ENCODE measurements at places on chromosomes 7 and 10.

DNA sequence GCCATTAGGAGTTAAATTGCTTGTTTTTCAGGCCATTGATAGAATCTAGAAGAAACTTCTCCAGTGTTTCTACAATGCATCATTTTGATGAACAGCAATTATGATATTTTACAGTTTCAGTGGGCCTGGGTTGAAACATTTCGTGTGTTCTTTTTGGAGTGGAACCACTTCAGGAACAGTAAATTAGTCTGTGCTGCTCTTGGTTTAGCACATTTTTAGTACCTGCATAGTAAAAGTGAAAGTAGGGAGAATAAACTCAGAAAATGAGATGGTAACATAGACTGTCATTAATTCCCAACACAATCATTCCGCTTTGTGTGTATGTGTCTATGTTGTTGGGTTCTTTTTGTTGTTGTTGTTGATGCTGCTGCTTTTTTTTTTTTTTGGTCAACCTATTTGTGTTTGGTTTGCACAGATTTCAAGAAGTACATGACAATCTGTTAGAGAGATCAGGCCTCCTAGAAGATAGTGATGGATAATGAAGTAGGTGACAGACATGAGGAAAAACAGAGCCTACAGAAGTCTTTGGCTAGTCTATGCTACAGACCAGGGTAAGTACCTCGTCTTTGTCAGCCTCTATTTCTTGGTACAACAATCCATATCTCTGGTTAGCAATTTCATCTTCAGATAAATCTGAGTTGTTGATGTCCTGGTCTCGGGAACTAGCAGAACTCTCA, 154.0 kb upstream of the TARP start:
- no peak for DNase-seq

DNA sequence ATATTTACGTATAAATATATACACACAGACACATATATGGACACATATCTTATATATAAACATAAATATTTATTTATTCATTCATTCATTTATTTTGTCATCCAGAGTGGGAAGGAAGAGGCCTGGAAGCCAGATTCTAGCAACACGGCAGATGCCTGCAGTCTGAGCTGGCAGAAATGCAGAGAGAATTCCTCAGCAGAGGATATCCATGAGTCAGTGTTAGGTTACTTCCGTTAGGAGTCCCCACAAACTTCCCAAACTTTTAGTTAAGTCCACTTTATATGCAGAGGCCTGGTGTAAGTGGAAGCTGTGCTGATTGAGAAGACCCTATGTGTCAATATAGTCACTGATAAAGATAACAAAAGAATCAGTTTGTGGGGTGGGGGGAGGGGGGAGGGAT, 89.6 kb downstream of the PPP1R17 start:
- DNase-seq = no peak

- no peak for DNase-seq
Observed at GRCh38 chr10:131647789-131648188, 253.0 kb upstream of the PPP2R2D start.

DNA sequence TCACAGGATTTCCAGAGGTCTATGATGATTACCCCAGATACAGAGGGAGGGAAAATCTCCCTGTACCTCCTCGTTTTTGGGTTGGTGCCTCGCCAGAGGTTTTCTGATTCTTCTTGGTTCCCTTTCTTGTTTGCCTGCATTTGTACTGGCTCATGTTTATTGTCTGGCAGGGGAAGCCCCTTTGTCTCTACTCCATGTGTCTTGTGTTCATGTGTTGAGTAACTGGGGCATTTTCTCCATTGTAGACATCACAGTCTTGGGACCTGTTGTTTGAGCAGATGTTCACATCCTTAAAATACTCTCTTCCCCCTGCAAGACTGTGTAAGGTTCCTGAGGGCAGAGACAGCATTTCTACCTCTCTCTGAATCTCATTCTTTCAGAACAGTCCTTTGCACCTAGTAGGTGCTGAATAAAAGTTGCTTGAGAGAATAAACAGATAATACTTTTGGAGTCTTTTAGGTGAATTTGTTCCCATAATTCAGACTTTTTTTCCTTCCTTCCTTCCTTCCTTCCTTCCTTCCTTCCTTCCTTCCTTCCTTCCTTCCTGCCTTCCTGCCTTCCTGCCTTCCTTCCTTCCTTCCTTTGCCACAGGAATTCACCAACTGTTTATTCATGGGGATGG, 25.1 kb downstream of the CDK14 start:
- DNase-seq = no peak

- no peak for DNase-seq
Observed at GRCh38 chr10:52146766-52147165, 167.3 kb upstream of the DKK1 start.

DNA sequence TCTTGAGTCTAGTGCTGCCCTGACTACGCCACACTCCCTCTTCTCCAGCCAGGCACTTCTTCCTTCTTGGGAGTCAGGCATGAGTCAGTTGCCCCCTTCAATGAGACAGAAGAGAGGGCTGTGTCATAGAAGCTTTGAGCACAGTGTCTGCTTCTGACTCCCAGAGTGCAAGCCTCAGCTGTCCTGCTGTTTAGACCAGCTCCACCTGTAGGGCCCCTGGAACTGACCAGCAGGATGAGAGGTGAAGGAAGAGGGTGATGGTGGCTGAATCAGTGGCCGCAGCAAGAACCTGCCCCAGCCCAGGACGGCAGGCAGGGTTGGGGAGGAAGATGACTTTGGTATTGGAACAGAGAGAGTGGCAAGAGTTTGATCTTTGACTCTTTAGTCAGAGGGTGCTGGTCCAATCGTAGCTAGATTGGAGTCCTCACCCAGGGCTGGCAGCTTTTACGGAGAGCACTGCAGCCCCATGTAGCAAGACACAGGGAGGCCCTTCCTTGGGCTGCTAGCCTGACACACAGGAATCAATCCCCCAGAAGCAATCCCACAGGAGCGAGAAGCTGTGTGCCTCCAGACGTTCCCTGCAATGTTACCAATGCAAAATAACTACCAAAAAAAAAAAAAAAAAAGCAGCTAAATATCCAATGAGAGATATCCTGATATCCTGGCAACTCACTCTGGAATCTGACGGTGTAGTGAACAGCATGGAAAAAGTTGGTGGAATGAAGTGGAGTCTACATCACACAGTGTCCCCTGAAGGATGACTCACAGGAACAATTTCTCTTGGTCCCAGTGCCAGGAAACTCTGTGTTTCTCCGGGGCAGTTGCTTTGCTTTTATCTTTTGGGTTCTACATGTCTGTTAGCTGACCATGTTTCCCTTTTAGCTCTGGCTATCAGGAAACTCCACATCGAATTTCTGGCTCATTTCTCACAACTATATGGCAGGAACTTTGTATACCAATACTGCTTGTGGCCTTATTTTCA, 6.9 kb downstream of the C10orf62 start:
- no peak for DNase-seq

DNA sequence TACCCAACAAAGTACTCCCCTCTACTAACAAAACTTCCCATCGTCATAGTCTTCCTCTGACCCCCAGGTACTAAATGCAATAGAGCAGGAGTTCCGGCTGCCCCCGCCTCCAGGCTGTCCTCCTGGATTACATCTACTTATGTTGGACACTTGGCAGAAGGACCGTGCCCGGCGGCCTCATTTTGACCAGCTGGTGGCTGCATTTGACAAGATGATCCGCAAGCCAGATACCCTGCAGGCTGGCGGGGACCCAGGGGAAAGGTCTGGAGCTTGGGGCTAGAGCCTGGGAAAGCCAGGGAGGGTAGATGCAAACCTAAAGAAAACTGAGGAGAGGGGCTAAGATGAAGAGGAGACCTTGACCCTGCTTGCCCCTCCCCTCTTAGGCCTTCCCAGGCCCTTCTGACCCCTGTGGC, 15.3 kb downstream of the EPHB6 start:
- no peak for DNase-seq

- DNase-seq = no peak
Observed at GRCh38 chr10:101967713-101968112, 88.3 kb downstream of the ARMH3 start.

DNA sequence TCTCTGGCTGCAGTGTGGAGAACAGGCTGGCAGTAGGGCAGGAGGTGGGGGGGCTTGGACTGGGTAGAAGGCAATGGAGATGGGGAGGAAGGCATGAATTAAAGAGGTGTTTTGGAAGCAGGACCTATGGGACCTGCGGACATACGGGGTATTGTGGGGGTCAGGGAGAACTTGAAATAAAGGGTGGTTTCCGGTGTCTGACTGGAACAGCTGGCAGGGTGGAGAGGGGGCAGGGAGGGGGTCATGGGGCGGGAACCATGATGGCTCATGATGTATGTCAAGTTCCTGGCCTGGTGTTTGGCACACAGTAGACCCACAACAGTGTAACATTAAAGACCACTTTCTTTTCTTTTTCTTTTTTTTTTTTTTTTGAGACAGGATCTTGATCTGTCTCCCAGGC, 5.5 kb downstream of the LHPP start:
- no peak for DNase-seq

DNA sequence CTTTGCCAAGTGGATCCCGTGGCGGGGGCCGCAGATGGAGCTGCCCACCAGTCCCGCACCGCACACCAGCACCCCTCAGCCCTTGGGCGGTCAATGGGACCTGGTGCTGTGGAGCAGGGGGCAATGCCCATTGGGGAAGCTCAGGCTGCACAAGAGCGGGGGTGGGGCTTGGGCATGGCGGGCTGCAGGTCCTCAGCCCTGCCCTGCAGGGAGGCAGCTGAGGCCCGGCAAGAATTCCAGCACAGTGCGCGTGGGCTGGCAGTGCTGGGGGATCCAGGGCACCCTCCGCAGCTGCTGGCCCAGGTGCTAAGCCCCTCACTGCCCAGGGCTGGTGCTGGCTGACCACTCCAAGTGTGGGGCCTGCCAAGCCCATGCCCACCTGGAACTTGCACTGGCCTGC, 136.2 kb upstream of the ANKRD30A start:
- DNase-seq = no peak

- no peak for DNase-seq
Observed at GRCh38 chr7:22386206-22386858, 29.4 kb upstream of the RAPGEF5 start.
